ENCODE measurements at places on chromosomes 1 and 21. TPM values are rescaled to one million over a fixed set of nuclear protein-coding genes. Genes with fewer than 3 reads are reported as not detected.

GRCh38 chr1:41608211-41608610, 123.7 kb upstream of the EDN2 start:
- DNase-seq, result no peak

GRCh38 chr1:65846866-65847265, 54.2 kb downstream of the PDE4B start:
- DNase-seq, result no peak

GRCh38 chr1:192147696-192148095, 10.6 kb upstream of the RGS18 start:
- no peak for DNase-seq

GRCh38 chr1:102191723-102192122, 195.0 kb upstream of the OLFM3 start:
- DNase-seq, result no peak

- no peak for DNase-seq
Observed at GRCh38 chr1:226482196-226482595, 66.4 kb upstream of the STUM start.

DNA sequence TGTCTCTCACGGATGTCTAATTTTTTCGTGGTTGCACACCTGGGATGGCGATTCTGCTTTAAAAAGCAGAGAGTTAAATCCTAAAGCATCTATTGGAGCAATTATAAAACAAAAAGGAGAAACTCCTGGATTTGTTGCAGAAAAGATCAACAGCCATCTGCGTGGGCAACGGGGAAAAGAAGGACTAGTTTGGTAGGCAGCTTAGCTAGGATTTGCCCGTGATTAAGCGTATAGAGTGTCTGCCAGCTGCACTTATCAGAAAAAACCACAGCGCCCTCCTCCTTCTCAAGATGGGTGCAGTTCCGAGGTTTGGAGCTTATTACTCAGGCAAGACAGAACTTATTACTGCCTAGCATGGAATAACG, 526 bp upstream of the SLC25A24 start:
- no peak for DNase-seq

Gene ZNF683
- total RNA-seq, result not detected

Gene KIAA1614
- 11.0 TPM for total RNA-seq

Gene ALX3
- total RNA-seq, result not detected
